ENCODE measurements at places on chromosomes 6 and 20.

DNA sequence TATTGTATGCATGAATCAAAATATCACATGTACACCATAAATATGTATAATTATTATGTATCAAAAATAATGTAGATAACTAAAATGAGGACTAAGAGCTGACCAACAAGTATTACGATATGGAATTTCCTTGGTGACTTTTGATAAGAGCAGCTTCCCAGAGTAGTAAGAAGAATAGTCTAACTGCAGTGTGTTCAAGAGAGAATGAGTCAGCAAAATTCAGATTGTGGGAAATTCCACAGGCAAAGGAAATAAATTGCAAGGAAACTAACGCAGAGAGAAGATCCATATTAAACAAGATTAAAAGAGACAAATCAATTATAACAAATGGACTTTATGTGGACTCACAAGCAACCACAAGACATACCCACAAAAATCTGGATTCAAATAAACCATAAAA, 26.4 kb downstream of the FRK start:
- no peak for DNase-seq

DNA sequence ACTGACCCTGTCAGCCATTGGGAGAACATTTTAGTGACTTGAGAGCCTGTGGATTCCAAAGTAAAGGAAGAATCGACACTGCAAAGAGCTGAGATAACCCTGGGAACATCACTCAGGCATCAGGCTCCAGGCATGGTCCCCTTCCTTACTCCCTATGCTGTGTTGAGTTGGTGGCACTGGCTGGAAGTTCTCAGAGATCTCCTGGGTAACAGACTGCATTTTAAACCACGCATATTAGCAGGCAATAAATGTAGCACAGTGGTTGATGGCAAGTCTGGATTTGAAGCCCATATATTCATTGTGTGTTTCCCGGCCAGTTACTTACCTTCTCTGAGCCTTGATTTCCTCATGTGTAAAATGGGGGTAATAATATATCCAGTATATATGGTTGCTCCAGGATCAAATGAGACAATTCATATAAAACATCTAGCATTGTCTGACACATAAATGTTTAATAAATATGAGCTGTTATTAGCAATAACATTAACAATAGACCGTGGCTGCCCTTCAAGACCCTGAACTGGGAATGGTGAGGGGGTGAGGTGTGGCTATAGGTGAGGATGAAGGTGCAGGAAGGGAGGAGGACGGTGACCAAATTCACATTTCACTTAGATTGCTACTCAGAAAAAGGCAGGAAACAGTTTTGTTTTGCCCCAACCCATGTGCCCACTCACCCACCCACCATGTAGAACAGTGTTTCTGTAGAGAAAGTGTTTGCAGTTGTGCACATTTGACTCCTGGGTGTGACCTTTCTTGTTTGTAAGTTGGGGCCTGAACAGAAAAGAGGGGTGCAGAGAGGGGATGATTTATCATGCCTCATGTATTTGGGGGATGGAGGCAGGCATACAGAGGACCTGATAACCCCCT, 2.1 kb downstream of the PLCG1 start:
- no peak for DNase-seq

GRCh38 chr6:84243240-84243639, 15.8 kb upstream of the CEP162 start:
- DNase-seq = no peak

- no peak for DNase-seq
Observed at GRCh38 chr20:50834599-50835005, 39.7 kb downstream of the BCAS4 start.

GRCh38 chr6:147212622-147213021, 8.4 kb downstream of the STXBP5 start:
- DNase-seq = no peak

DNA sequence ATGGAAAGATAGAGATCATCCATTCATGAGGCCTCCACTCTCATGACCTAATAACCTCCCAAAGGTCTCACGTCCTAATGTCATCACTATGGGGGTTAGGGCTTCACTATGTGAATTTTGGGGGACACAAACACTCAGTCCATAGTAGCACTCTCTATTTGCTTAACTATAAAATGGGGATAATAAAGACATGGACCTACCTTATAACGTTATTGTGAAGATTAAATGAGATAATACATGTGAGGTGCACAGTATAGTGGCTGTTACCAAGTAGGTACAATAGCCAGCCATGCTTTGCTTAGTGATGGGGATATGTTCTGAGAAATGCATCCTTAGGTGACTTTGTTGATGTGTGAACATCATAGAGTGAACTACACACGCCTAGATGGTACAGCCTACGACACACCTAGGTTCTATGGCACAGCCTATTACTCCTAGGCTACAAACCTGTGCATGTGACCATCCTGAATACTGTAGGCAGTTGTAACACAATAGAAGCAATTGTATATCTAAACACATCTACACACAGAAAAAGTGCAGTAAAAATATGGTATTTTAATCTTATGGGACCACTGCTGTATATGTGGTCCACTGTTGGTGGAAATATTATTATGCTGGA, 39.7 kb downstream of the PPP1R14C start:
- DNase-seq = no peak

- no peak for DNase-seq
Observed at GRCh38 chr6:150220634-150221551, 78.0 kb downstream of the PPP1R14C start.

- DNase-seq = no peak
Observed at GRCh38 chr6:44629636-44630035, 242.1 kb downstream of the CDC5L start.

DNA sequence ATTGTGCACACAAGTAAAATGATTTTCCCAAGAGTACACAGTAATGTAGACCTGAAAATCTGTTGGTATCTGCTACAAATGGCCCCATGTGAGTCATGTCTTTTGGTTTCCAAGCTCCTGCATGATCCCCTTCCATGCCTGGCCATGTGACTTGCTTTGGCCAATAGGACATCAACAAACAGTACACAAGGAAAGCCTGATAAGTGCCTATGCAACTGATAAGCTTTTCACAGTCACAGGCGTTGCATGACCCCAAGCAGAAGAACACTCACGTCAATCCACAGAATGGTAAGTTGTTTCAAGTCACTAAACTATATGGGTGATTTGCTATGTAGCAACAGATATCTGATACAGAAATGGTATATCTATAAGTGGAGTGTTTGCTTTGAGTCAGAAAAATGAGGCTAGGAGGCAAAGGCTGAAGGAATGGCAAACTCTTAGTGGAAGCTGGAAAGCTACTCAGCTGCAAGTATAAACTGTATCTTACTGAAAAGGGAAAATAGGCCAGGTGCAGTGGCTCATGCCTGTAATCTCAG, 160.1 kb upstream of the BEND3 start:
- no peak for DNase-seq

GRCh38 chr20:49478754-49479689, 3.4 kb downstream of the KCNB1 start:
- no peak for DNase-seq

DNA sequence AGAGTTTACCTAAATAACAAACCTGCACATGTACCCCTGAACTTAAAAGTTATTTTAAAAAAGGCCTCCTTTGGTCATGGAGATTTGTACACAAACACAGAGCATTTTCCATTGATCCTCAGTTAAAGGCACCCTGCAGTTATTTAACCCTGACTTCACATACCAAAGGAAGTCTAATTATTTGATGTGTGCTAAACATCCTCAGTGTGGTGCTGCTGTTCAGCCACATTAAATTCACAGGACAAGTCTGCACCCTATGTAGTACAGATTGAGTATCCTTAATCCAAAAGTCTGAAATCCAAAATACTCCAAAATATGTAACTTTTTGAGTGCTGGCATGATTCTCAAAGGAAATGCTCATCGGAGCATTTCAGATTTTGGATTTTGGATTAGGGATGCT, 21.4 kb downstream of the KCNQ5 start:
- DNase-seq = no peak

- peak; percentile 48 for DNase-seq
Observed at GRCh38 chr6:2841264-2842138, at the start of gene SERPINB1. Gene SERPINB1, minus strand, starts transcription at chr6:2841863. Its CDS starts 1,277 bp downstream, at chr6:2840586.

- DNase-seq = no peak
Observed at GRCh38 chr6:128979071-128979470, 96.1 kb downstream of the LAMA2 start.

DNA sequence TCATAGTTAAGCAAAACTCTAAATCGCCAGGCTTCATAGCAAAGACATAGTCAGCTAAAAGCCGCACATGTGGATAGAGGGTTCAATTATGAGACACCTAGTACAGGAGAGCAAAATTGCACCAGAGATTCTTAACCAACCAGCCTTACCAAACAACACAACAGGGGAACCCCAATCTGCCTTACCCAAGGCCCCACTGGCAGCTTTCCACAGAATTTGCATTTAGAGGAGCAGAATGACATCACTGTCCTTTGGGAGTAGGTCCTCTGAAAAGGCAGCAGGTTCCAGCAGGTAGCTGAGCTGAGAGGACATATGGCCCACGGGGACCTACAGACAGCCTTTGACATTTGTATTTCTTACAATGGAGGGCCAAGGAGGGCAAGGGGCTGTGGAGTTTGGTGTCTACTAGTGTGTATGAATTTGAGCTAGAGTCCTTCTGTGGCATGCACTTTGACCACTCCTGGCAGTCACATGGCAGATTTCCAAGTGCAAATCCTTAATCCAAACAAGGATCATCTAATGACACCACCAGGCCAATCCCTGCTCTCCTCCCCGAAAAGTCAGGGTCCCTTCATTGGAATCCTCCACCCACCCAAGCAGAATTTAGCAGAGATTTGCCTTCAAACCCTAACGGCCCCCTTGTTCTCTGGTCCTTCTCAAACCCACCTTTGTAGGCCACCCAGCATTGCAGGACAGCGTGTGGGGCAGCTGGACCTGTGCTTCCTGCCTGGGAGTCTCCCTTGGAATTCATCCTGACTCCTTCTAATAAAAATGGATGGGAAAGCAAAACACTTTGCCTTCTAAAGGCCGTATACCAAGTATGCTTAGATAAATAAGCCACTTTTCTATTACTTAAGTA, 171.2 kb upstream of the SUPT3H start:
- no peak for DNase-seq

DNA sequence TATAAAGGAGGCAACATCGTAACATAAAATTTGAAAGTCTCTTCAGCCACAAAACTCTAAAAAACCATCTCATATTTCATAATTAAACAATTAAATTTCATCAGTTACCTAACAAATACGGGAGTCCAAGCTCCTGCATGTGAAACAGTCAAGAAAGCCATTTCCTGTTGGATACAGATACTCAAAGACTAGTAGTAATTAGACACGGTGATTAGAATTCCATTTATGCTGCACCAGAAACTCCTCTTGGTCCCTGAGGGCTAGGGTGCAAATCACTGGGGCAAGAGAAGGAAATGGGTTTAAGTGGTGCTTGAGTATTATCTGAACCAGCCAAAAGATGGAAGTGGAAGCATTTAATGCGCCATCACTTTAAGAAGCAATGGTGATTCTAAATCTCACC, 27.4 kb downstream of the TRAM2 start:
- DNase-seq = no peak

GRCh38 chr6:53143710-53144109, 4.9 kb downstream of the GCM1 start:
- DNase-seq = no peak

DNA sequence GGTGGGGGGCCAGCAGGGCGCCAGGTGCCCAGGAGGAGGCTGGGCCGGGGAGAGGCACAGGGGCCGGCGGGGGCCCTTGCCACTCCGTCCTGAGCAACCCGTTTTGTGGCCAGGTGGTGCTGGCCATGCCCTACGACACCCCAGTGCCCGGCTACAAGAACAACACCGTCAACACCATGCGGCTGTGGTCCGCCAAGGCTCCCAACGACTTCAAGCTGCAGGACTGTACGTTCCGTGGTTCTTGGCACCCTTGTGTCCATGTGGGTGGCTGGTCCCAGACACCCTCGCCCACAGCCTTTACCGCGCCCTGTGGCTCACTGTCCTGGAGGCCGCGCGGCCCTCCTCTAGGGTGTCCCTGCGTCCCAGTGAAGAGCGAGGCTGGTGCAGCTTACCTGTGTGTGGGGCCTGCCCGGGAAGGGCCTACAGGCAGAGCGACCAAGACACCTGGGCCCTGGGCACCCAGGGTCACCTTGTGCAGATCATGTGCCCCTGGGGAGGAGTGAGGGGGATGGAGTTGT, 28.7 kb downstream of the PYGB start:
- DNase-seq = no peak

DNA sequence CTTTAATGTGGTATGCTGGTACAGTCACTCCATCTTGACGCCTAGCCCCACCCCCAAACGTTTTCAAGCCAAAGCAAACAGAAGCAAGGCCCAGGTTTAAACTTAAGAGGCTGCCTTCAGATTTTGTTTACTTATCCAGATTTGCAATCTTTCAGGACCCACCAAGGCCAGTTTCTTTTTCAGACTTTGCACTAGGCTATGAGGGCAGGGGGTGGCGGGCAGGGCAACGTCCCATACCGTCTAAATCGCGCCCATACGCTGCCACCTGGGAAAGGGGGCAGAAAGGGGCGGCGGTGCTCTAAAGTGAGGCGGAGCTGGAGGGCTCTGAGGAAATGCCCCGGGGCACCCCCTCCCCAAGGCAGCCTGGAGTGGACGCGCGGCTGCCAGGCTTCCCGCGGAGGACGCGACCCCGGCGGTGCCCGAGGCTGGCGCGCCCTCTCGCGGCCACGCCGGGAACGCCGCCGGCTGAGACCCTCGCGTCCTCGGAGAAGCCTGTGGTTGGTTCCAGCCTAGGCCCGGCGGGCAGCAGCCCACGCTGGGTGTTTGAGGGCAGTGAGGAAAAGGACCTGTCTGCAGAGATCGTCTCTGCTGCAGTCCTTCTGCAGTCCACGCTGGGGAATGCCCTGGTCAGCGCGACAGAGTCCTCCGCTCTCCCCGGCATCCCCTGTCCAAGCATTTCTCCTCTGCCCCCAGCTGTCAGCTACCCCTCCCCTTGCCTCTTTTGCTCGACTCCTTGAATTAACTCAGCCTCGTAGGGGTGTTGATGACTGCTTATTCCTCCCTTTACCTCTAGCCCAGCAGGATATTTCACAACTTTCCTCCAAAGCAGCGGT, 129.2 kb upstream of the PRND start:
- DNase-seq = no peak

GRCh38 chr6:15441215-15441868, 195.5 kb downstream of the JARID2 start:
- no peak for DNase-seq

DNA sequence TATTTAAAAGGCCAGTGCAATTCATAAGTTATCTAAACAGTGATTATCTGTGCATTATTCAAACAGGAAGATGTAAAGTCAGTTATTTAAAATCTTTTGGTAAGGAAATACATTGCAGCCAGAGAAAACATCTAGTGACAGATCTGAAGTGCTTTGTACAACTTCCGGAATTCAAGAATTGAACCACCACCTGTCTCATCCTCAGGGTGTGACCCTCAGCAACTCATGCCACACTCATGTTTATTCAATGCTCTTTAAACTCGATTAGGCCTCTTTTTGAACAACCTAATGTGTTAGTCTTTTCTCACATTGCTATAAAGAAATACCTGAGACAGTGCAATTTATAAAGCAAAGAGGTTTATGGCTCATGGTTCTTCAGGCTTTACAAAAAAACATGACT, 62.6 kb upstream of the GGTLC1 start:
- no peak for DNase-seq

DNA sequence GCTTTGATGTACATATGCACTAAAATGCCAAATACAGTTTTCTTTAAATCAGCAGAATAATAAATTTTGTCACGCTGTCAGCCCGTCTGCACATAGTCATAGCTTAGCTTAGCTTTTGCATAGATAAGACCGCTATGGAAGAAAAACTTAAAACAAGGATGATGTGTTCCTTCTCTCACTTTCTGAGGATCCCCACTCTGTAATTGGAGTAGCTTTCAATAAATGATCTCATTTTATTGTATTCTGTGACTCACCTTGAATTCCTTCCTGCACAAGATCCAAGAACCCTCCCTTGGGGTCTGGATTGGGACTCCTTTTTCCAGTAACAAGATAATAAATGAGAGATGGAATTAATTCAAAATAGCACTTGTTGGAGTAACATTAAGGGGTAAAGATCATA, 186.2 kb downstream of the CDH26 start:
- DNase-seq = no peak
